ENCODE measurements at places on chromosomes 7 and 10. TPM values are rescaled to one million over a fixed set of nuclear protein-coding genes. Genes with fewer than 3 reads are reported as not detected.

PRSS37 gene
- not detected for total RNA-seq

SRI gene
- total RNA-seq: 101 TPM

CPA2 gene
- total RNA-seq: not detected

ASZ1 gene
- not detected for total RNA-seq

ANKRD61 gene
- total RNA-seq: not detected

SEMA3D gene
- total RNA-seq: not detected

KNDC1 gene
- total RNA-seq: 0.09 TPM

AGMO gene
- total RNA-seq: not detected

CRYGN gene
- not detected for total RNA-seq

CCL24 gene
- 1.2 TPM for total RNA-seq

ORC5 gene
- 23.0 TPM for total RNA-seq

NYAP1 gene
- not detected for total RNA-seq

GPR37 gene
- total RNA-seq: not detected

TUBB8 gene
- total RNA-seq: not detected

AMZ1 gene
- total RNA-seq: 5.9 TPM

SAP25 gene
- total RNA-seq: 13.8 TPM

GPR26 gene
- not detected for total RNA-seq

PPP1R17 gene
- total RNA-seq: not detected

LIPN gene
- 0.27 TPM for total RNA-seq

KRIT1 gene
- total RNA-seq: 53.4 TPM

HDAC9 gene
- 149 TPM for total RNA-seq
